Stimulated activated CD8-positive, alpha-beta memory T cell treated with anti-CD3 and anti-CD28 coated beads, Interleukin-7, amount 100 ng/mL, for 48 hours (primary cell): ENCODE measurements at places on chromosomes 2 and 18.
A peak's percentile ranks its signal among the peaks of the same experiment; 100 is the strongest.

DNA sequence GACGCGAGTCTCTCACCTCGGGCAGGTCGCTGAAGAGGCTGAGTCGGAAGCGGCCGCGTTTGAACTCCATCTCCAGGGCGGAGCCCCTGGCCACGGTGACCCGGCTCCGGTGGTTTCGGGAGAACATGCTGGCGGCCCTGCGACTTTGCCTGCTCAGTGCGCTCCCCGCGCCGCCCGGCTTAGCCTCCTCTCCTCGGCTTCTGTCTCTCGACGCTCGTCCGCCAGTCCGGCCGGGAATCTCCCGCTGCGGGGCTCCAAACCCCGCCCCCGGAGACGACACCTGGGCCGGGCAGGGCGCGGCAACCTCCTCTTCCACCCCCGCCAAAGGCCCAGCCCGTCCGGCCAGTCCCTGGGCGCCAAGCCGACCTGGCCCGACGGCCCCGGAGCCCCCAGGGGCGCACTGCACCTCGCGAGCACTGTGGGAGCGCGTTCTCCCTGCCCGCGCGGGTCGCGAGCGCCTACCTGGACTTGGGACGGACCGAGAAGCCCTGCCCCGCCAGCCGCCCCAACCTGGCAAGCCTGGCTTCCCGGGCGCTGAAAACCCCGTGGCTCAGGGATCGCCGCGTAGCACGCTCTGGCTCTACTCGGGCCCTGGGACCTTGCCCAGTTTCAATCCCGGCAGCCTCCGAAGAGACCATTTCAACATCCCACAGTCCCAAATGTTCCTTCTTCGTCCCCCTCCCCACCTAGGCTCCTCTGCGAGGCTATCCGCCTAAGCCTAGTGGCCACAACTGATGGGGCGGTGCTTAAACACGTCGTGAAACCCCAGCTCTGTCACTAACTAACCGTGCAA lies at the start of gene RTKN:
Gene RTKN, minus strand, starts transcription at position 248 of the 793 bp plus-strand sequence. Its CDS starts 121 bp downstream, at position 127.
- no peak for DNase-seq

- DNase-seq = no peak
Observed at GRCh38 chr18:79509536-79509930, 113.8 kb downstream of the NFATC1 start.

DNA sequence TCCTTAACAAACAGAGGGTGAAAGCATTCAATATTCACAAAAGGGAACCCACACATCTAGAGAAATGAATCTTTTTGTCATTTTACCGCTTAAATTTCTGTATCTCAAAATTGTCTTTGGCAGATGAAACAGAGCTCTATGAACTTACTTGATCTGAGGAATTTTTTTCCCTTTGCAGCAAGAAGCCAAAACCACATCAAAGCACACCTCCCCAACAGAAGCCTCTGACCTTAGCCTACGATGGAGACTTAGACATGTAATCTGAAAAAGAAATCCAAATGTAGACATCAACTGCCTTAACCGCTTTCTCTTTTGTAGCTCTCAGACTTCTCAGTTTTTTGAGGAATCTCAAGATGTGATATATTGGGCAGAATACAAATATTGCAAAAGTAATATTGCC lies 287.9 kb upstream of the HNMT start:
- DNase-seq = no peak

DNA sequence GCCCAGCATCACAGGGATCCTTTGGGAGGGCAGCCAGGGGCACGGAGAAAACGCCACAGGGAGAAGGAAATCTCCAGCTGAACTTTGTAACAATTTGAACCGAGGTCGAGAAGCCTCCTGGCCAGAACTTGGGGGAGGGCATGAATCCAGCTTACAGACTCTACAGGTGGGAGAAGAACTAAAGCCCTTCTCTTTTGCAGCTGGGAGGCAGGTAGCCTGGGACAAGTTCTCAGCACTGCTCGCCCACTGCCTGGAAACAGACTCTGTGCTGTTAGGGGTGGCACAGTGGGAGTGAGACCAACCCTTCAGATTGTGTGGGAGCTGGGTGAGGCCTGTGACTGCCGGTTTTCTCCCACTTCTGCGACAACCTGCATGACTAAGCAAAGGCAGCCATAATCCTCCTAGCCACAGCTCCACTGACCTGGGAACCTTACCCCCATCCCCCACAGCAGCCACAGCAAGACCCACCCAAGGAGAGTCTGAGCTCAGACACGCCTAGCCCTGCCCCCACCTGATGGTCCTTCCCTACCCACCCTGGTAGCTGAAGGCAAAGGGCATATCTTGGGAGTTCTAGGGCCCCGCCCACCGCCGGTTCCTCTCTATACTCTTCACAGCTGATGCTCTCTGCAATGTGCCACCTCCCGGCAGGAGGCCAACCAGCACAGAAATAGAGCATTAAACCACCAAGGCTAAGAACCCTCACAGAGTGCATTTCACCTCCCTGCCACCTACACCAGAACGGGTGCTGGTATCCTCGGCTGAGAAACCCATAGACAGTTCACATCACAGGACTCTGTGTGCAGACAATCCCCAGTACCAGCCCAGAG lies 136.0 kb upstream of the SIX2 start:
- no peak for DNase-seq

GRCh38 chr2:46780801-46781445 lies 134.7 kb downstream of the MCFD2 start:
- DNase-seq = no peak

DNA sequence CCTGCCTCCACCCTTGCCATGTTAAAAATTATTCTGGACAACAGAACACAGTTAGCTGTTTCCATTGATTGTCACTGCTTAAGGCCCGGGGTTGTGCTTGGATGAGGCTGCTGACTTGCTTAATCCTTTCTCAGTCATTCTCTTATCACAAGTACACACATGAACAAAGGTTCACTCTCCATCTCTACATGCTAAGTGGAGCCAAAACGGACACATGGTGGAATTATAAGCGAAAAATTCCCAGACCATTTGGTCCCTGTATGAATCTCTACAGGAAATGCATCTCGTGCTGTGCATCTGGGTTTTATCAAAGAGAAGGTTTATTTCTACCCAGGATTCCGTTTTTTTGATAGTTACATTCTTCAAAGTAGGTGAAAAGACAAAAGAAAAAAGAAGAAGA lies 177.5 kb upstream of the ETAA1 start:
- DNase-seq = no peak

DNA sequence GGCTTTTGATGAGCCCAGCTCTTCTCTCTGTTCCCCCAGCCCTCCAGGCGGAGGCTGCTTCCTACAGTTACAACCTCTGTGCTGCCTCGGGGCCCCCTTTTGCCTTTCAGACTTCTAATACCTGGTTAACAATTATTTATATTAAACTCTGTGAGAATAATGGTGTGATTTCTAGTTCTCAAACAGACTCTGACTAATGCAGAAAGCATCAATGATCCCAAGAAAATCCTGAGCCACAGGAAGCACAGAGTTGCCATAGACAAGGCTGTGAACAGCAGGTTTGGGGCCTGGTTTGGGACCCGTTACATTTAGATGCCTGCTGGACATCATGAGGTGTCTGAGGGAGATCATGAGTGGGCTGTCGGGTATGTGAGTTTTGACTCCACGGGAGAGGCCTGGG lies 37.4 kb upstream of the MYO3B start:
- no peak for DNase-seq

DNA sequence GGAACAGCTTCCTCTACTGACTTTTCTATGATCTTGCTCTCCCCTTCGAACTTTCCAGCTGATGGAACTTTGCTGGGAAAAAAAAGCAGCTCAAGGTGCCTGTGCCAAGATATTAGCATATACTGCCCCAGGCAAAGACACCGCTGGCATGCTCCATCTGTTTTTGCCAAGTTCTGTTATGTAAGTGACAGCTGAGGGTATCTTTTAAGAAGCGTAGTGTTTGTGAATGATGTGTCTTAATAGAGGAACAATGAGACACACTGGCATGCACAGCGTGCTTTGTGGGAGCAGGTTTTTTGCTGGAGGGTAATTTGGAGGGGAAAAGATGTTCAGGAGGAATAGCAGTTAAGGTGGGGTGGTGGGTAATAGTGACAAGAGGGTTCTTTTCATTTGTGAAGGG lies 47.8 kb downstream of the SLC4A3 start:
- DNase-seq = no peak

DNA sequence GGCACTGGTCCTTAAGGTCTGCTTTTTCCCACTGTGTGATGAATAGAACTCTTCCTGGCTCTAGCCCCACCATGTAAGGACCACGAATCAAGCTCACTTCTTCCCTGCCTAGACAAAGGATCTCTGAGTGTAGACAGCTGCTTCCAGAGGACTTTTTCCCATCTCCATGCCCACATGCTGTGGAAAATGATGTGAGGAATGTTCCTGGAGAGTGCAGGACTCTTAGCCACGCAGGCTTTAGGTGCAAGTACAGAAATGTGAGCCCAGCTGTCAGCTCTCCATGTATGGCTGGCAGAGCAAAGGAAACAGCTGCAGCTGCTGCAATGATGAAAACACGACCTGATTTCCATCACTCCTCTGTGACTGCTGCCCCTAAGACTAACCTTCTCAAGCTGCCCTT lies 35.5 kb downstream of the NXPH2 start:
- DNase-seq = no peak

GRCh38 chr2:202172439-202173211 lies 65.8 kb downstream of the SUMO1 start:
- peak; percentile 22 for DNase-seq

GRCh38 chr18:77052983-77053309 lies 79.6 kb downstream of the MBP start:
- DNase-seq = no peak

- DNase-seq = no peak
Observed at GRCh38 chr2:43417300-43417699, 178.5 kb downstream of the THADA start.

- DNase-seq = no peak
Observed at GRCh38 chr2:191151331-191151730, 537 bp upstream of the STAT4 start.

- no peak for DNase-seq
Observed at GRCh38 chr2:63064197-63064596, 13.6 kb downstream of the OTX1 start.

DNA sequence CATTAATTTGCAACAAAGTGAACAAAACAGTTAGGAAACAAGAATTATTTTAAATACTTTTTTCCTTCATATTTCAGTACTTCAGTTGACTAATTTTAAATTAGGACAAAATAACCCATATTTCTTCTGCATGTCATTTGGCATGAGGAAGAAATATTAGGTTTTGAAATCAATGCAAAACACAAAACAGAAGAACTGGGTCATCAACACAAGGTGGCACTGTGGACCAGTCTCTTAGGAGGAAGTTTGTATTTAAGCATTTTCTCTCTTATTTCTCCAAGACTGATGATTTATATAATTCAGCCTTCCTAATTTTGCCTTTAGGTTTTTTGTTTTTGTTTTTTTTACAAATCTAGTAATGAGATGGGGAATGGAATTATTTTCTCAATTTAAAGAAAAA lies 352.8 kb upstream of the KCNH7 start:
- DNase-seq = no peak

DNA sequence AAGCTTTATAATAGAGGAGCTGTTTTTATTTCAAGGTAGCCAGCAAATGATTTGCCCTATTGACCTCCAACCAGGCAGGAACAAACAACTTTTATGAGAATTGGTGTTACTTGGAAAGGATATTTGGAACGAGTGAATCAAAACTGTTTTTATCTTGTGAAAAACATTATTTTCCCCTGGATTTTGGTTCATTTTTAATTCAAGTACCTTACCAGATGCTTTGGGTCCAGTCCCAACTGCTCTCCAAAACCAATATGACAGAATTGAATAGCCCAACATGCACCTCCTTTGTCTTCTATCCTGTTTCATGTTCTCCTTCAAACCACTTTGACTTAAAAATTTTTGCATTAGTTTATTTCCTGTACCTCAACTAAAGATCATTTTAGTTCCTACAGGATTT lies 178.6 kb upstream of the RBMS1 start:
- DNase-seq = no peak

DNA sequence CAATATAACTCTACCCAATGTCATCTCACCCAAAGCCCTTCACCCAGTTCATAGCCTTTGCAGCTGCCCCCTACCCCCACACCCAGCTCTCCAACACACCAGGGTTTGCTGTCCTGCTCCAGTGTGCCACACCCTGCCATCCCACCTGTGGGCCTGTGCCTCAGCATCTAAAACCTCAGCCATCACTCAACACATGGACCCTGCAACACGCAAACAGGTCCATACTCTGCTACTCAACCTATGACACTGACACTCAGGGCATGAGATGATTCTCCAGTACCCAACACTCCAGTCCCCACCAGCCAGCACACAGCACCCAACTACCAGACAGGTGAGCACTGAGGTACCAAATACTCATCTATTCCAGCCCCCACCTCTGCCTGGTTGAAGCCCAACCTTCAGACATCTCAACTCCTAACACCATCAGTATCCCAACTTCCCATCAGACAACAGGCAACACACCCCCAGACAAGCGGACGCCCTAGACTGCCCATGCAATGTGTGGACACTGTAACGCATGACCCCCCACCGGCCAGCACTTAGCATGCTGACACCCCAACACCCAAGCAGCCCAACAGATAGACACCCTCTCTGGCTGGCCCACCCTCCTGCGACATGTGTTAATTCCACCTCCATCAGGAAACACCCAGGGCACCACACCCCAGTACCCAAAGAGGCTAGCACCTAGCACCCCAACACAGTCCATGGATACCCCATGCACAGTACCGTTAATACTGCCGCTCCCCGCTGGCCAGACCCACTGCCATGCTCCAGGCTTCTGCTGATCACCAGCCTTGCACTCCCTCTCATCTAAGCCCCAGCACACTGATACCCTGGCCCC lies 25.0 kb downstream of the ZAP70 start:
- no peak for DNase-seq

- no peak for DNase-seq
Observed at GRCh38 chr2:110755491-110756078, 23.2 kb downstream of the ACOXL start.

GRCh38 chr2:221850076-221850475 lies 278.0 kb upstream of the EPHA4 start:
- DNase-seq = no peak

GRCh38 chr18:74110149-74110548 lies 37.5 kb downstream of the FBXO15 start:
- DNase-seq = no peak

GRCh38 chr2:104749856-104750460 lies 104.0 kb upstream of the POU3F3 start:
- DNase-seq = no peak

GRCh38 chr18:58865701-58866065 lies 1.0 kb downstream of the ZNF532 start:
- no peak for DNase-seq

DNA sequence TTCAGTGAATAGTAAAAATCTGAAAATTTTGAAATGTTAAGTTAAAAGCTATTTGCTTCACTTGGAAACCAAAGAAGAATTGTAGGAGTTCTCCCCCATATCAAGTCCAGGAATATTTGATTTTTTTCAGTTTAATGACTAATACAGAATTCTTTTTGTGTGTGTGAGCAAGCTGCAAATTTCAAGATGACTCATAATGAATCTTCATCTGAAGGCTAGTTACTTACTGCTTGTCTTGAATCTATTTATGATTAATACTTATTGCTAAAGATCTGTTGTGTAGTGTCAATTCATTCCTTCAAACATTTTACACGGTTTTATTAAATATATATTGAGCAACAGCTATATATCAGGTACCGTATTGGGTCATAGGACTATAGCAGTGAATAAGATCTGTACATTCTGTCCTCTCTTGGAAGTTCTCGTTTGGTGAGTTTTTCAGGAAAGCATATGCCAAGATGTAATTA lies 47.8 kb upstream of the CAVIN2 start:
- DNase-seq = no peak

- no peak for DNase-seq
Observed at GRCh38 chr2:230787101-230787500, 74.5 kb downstream of the CAB39 start.
